HCT116 (cell line): ENCODE measurements at places on chromosomes 12 and 14.
A peak's percentile ranks its signal among the peaks of the same experiment; 100 is the strongest.

GRCh38 chr12:8127138-8127537, 3.7 kb downstream of the CLEC4A start:
- no peak for DNase-seq

- DNase-seq: no peak
Observed at GRCh38 chr12:80154261-80154660, 54.9 kb downstream of the OTOGL start.

GRCh38 chr14:57785058-57785457, 80.8 kb downstream of the SLC35F4 start:
- no peak for DNase-seq

GRCh38 chr12:6195665-6196535, 4.3 kb upstream of the CD9 start:
- peak; percentile 72 for DNase-seq

DNA sequence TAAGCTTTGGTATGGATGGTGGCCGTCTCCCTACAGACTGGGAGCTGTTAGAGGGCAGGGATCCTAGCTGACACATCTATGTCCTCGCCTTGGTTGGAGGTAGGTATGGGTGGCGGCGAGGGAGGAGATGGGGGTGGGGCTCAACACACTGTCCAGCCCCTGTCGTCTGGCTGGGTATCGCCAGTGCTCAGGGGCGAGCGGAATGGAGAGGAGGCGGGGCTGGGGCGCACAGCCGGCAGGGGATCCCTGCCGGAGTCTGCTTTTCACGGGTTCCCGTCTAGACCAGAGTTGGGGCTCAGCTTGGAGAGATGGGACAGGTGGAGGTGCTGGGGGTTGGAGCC, 16.1 kb downstream of the TAMALIN start:
- no peak for DNase-seq

DNA sequence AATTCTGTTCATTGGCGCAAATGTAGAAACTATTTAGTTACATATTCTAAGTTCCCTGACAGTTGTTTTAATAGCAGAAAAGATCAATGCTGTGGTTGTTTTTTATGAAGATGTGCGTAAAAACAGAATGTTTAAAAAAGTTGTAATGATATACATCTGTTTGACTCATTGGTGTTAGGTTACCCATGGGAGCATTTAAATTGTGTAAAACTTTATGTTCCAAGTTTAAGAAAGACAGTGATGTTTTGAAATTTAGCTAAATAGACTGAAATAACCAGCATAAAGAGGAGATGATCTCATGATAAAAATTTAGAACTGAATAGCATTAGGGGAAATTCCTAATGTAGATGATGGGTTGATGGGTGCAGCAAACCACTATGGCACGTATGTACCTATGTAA, 3.6 kb downstream of the PELI2 start:
- no peak for DNase-seq

DNA sequence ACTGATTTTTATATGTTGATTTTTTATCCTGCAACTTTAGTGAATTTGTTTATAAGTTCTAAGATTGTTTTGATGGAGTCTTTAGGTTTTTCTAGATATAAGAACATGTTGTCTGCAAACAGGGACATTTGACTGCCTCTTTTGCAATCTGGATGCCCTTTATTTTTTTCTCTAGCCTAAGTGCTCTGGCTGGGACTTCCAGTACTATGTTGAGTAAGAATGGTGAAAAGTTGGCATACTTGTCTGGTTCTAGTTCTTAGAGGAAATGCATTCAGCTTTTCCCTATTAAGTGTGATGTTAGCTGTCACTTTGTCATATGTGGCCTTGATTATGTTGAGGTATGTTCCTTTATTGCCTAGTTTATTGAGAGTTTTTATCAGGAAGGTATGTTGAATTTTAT, 68.1 kb downstream of the ERC1 start:
- DNase-seq: no peak
